ENCODE measurements at places on chromosomes 16 and 17. TPM values are rescaled to one million over a fixed set of nuclear protein-coding genes. Genes with fewer than 3 reads are reported as not detected.

The PLEKHH3 gene
- total RNA-seq: 49.6 TPM

The ANKRD40CL gene
- not detected for total RNA-seq

The LCAT gene
- 4.1 TPM for total RNA-seq

DNA sequence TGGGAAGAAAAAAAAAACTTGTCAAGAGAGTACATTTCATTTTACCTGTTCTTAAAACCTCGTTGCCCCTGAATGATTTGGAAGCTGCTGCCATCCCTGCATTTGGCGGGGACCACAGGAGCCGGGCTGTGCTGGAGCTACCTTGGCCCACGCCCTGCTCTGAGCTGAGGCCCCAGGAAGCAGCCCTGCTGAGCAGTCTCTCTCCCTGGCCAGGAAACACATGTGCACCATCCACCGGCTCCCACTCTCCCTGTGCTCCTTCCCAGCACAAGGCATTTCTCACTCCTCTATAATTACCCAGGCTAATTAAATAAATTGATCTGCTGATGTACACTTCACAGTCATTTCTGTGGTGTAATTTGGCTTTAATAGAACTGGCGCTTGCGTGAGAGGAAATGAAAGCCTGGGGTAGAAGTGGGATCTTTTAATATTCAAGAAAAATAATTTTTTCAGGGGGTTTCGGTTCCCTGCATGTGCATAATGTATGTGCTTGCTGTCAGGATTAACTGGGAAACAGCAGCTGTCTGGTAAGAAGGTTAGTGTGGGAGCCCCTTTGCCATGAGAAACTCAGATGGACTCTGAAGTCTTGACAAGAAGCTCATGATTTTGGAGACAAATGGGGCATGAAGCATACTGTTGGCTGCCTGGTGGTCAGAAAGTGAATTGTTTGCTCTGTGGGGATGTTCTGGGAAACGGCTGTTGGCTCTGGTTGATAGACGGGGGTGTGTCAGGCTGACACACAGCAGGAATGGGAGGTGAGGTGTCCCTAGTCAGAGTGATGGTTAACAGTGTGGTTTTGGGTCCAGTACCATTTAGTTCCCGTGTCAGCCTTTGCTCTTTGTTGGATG lies 252.3 kb upstream of the EEF2KMT start:
- ATAC-seq: no peak

DNA sequence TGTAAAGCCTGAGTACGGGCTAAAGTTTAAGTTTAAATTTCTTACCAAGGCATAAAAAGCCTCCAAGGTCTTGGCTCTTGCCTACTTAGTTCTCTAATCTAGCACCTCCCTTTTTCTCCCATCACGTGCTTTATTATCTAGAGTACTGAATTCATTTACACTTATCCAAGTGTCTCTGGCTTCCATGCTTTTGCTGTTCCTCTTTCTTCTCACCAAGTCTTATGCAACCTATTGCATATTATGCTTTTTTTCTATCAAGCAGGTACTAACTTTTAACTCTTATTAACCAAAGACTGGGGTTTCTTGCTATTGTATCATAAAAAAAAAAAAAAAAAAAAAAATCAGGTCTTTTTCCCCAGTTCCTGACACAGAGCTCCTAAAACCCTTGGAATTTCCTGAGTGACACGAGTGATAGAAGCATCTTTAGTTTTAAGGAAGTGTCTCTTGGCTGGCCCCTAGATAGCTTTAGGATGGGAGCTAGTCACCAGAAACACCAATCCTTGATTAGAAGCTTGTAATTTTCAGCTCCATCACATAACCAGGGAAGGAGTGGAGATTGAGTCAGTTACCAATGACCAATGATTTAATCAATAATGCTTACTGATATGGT lies 44.9 kb downstream of the SSH2 start:
- no peak for ATAC-seq

DNA sequence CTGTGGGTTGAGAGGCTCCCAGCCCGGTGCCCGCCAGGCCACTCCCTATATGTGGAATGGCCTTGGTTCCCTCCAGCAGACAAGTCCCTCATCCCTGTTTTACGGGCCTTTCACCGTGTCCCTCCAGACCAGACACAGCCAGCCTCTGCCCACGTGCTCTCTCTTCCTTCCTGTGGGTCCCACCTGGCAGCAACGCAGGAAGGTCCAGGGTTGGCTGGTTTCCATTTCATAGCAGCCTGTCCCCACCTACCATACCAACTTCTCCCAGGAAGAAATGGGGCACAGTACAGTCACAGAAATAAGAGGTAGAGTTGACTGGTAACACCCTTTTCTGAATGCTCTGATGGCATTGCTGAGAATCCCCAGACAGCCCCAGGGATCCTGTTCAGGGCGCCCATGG lies 34.9 kb downstream of the PLD6 start:
- ATAC-seq: no peak

GRCh38 chr16:88353691-88354090 lies 29.1 kb upstream of the ZNF469 start:
- no peak for ATAC-seq

The LRRC3C gene
- not detected for total RNA-seq

- ATAC-seq: no peak
These were observed 613.5 kb upstream of the C16orf82 start for GRCh38 chr16:26453215-26453614.

DNA sequence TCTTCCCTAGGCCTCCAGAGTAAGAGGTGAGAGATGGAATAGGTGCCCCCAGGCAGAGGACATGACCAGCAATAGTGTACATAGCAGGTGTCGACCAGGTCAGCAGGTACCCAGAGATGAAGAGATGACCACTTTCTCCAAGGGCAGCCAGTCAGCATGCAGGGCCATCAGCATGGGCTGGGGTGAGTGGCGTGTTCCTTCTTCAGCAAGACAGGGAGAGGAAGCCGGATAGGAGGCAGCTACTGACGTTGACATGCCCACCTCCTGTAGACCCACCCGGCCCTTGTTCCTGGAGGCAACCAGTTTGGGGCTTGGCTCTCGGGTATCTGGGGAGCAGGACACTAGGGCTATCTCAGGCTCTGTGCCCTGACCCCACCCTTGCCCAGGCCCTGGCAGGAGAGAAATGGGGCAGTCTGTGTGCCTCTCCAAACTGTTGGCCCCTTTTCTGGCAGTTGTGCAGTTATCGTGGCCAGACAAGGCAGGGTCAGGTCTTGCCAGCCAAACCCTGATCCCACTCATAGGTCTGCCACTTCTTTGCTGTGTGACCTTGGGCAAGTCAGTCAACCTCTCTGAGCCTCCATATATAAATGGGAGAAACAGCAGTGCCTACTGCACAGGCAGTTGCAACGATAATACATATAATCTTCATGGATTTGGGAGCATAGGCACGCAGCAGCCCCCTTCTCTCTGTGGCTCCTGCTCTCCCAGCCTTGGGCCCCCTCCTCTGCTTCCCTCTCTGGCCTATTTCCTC lies 1.4 kb upstream of the NDRG4 start:
- no peak for ATAC-seq

GRCh38 chr16:3643095-3643730 lies 11.3 kb upstream of the DNASE1 start:
- ATAC-seq: peak; percentile 11

DNA sequence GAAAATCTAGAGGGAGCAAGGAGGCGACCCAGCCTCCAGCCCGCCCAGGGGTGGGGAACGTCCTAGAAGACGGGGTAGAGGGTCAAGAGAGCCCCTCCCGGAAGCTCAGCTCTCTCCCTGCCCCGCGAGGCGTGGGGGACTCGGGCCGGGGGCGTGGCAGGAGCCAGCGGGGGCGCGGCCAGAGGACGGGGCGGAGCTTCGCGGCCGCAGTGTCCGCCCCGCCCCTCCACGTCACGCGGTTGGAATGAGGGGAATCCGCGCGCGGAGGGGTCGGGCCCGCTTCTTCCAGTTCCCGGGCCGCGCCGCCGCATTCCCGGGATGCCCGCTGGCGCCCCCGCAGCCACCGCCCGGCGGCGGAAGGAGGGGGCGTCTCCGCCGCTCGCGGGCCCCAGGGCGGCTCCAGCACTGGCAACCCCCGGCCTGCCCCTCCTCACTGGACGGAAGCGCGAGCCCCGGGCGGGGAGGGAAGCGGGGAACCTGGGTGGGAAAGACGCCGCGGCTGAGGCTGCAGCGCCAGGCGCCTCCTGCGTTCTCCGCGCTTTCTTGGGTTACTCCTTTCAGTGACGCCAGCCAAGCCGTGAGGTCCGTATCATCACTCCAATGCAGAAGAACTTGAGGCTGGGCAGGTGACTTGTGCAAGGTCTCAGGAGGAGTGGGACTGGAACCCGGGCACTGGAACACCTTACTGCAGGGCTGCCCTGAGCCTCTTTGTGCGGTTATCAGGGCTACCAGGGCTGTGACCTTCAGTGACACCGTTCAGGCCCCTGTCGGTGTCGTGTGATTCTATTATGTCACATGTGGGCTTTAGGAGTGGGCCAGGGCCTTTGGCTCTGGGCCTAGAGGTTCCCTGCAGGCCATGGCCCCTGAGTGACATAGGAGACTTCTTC lies 4.3 kb downstream of the MYO1C start:
- ATAC-seq: peak; percentile 56

The GDPD3 gene
- 85.3 TPM for total RNA-seq

DNA sequence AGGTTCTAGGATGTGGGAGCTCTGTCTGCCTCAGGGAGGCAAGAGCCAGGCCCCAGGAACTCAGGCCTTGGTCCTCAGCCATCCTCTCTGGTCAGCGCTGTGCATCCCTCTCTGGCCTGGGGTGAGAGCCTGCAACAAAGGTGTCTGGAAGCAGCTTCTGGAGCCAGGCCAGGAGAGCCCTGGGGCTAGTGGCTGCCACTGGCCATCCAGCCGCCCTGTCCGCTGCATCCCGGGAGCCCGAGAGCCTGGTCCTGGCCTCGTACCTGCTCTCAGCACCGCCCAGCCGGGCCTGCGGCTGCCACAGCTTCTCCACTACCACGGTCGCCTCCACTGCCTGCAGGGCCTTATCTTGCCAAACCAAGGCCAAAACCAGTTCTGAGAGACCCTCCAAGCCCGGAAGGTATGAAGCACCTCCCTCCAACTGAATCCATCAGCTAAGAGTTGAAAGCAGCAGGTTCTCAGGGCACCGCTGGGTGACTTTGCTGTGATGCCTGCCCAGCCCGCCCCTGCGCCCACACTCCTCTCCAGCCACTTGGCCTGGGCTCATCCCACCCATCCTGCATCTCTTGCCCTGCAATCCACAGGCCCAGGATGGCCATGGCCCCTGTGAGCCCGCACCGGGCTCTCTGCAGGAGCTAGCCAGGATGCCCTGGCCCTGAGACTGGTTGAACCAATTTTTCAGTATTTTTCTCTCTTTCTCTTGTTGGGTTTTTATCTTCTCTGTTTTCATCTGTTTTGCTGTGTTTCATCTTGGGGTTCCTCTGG lies 85.7 kb downstream of the AMFR start:
- ATAC-seq: no peak

GRCh38 chr17:67095803-67096202 lies 51.4 kb downstream of the CACNG1 start:
- no peak for ATAC-seq

- ATAC-seq: no peak
These were observed 9.0 kb downstream of the MAP2K6 start for GRCh38 chr17:69423450-69423849.

DNA sequence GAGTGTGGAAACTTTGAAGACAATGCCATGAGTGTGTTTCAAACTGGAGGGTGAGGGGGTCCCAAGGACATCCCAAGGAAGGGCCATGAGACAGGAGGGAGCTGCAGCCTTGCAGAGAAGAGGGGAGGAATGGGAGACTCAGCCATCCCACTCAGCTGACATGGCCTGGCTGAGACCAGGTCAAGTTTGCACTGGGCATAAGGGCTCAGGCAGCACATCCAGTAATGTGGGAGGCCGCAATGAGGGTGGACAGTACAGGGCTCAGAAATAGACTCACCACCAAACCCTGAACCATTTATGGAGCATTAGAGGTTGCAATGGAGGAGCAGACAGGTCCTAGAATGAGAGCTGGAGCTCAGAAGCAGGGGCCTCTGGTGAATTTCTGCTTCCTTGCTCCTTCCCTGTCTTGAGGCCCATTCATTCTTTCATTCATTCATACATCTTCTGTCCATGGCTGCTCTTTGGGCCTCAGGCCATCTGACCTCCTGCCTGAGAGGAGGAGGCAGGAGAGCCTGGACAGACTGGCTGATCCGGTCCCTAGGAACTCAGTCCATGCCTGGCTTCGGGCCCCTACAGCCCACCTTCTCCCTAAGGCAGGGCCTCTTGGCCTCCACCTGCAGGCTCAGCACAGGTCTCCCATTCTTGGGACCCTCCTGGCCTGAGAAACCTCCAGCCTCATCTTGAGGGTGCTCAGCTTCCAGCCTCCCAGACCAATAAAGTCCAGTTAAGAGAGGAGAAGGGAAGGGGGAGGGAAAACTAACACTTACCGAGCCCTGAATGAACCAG lies 70.5 kb upstream of the CDH5 start:
- ATAC-seq: no peak

The PPM1E gene
- 0.04 TPM for total RNA-seq

DNA sequence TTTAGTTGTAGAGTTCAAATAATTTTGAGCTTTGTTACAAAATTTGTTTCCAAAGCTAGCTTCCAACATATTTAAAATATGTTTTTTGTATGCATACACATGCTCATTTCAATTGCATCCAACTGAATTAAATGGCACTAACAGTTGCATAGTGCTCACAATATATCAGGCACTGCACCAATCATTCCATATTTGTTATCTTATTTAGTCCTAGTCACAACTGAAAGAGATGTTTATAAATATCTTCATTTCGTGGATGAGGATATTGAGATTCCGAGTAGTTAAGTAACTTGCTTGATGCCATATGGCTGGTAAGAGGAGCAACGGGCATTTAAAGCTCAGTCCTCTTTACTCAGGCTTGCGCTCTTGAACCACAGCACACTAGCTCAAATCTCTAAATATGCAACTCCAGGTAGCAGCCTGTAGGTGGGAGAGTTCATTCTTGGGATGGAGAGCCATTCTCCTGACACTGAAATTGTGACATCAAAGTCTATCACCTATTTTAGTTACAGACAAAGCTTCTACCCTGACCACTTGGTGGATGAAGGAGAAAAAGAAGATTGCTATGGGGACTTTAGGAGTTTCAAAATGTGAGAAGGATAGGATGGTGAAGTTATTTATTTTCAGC lies 118.0 kb upstream of the CA10 start:
- ATAC-seq: no peak

The TBC1D3E gene
- not detected for total RNA-seq

The CDH5 gene
- total RNA-seq: 5.3 TPM

GRCh38 chr16:29024278-29024677 lies 39.4 kb downstream of the LAT start:
- ATAC-seq: no peak

- ATAC-seq: peak; percentile 5
These were observed 8.8 kb upstream of the FASN start for GRCh38 chr17:82106688-82107305.

DNA sequence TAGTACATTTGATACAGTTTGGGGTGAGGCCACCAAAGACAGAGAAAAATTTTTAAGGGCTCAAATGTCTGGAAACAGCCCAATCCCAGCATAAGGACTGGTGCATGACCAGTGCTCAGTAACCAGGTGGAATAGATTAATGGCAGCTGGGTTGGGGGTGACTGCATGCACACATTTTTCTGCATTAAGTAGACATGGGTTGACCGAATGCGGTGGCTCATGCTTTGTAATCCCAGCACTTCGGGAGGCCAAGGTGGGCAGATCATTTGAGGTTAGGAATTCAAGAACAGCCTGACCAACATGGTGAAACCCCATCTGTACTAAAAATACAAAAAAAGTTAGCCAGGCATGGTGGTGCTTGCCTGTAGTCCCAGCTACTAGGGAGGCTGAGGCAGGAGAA lies 121.1 kb upstream of the HSBP1 start:
- no peak for ATAC-seq

The HAS3 gene
- total RNA-seq: 72.2 TPM

- peak; percentile 77 for ATAC-seq
These were observed 15.4 kb upstream of the MYO18A start for GRCh38 chr17:29195465-29196081.
